ENCODE measurements at places on chromosomes 13 and 19. TPM values are rescaled to one million over a fixed set of nuclear protein-coding genes. Genes with fewer than 3 reads are reported as not detected.

GRCh38 chr19:11784356-11784755 lies 14.0 kb upstream of the ZNF491 start:
- H3K4me1 ChIP-seq = no peaks in the 10 kb centered on the region
- DNase-seq = no peak
- no peak overlapping the region for H3K4me3 ChIP-seq
- H3K27me3 ChIP-seq = peaks cover 2% of the 10 kb centered on the region

DNA sequence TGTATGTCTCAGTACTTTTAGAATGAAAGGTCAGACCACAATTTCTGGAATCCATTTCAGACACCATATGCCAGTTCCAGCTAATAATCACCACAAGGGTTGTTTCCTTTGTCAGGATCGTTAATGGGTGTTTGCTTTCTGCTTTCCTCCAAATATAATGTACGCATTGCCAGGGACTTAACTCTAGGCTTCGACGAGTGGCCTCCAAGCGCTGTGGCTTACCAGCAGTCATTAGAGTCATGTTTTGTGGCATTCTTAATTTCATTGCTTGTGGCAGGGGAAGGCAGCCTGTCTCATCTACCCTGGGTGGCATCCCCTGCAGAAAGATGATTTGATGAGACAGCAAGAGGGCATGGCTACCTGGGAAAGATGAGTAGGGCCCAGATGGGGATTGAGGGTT lies 22.5 kb downstream of the SAFB start:
- no peaks in the 10 kb centered on the region for H3K27me3 ChIP-seq
- H3K4me1 ChIP-seq = peaks cover 5% of the 10 kb centered on the region
- peaks cover 63% of the 10 kb centered on the region for H3K36me3 ChIP-seq
- H3K27ac ChIP-seq = no peak overlapping the region
- no peak for DNase-seq
- no peak overlapping the region for H3K4me3 ChIP-seq

GRCh38 chr13:23443110-23443509 lies 9.6 kb upstream of the SACS start:
- no peak overlapping the region for H3K27ac ChIP-seq
- no peaks in the 10 kb centered on the region for H3K27me3 ChIP-seq
- no peak for DNase-seq
- H3K36me3 ChIP-seq = no peaks in the 10 kb centered on the region
- H3K4me3 ChIP-seq = no peak overlapping the region

GRCh38 chr19:42422092-42422900 lies 4.9 kb downstream of the LIPE start:
- no peak for DNase-seq
- H3K27me3 ChIP-seq = no peaks in the 10 kb centered on the region
- H3K27ac ChIP-seq = peak overlapping the region; percentile 98
- peaks cover 4% of the 10 kb centered on the region for H3K36me3 ChIP-seq
- H3K4me3 ChIP-seq = peak overlapping the region; percentile 99

DNA sequence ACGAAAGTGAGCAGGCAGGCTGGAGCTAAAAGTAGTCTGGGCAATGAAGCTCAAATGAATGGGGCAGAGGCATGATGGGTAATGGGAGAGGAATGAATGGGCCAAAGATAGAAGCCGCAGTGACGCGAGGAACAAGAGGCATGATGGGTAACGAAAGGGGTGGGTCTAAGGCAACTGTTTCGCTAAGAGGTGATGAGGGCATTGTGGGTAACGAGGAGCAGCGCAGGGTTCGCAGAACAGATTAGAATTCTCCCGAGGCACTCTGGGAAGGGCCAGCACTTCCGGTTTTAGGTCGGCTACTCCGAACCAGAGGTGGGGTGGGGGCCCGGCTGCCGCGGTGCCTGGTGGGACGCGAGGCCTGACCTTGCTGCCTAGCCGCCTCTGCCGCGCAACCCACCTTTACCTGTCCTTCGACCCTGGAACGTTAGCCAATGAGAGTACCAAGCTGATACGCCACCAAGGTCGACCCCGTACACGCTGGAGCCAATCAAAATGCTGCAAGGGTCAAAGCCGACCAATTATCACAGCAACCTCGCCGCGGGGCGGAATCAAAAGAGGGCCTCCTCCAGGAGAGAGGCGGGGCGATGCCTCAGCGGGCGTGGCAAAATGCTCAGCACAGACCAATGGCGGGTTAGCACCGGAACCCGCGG lies 563 bp upstream of the TOMM40 start:
- peak overlapping the region; percentile 96 for H3K27ac ChIP-seq
- H3K36me3 ChIP-seq = peaks cover 26% of the 10 kb centered on the region
- peak; percentile 100 for DNase-seq
- peaks cover 30% of the 10 kb centered on the region for H3K4me1 ChIP-seq
- peak overlapping the region; percentile 86 for H3K4me3 ChIP-seq

DNA sequence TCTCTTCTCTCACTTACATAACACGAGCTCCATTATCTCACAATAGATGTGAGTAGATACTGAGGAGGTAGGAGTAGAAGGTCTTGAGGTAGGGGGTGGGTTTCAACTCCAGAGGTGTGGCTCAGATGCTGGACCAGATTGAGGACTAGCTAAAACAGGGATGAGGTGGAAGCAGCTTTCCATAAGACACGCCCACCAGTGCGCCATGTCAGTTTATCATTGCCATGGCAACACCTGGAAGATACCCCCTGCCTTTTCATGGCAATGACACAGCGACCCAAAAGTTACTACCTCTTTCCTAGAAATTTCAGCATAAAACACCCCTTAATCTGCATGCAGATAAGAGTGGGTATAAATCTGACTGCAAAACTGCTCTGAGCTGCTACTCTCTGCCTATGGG lies 44.1 kb downstream of the KCTD15 start:
- no peaks in the 10 kb centered on the region for H3K4me1 ChIP-seq
- H3K36me3 ChIP-seq = no peaks in the 10 kb centered on the region
- no peak for DNase-seq
- peaks cover 27% of the 10 kb centered on the region for H3K27me3 ChIP-seq
- H3K27ac ChIP-seq = no peak overlapping the region
- no peak overlapping the region for H3K4me3 ChIP-seq

- H3K4me1 ChIP-seq = peaks cover 7% of the 10 kb centered on the region
- peak within 1 kb of the TSS; percentile 93 for H3K4me3 ChIP-seq
- peaks cover 29% of the 10 kb centered on the region for H3K27me3 ChIP-seq
- peak within 1 kb of the TSS; percentile 20 for H3K27ac ChIP-seq
- H3K36me3 ChIP-seq = peaks cover 4% of the 10 kb centered on the region
- peak; percentile 57 for DNase-seq
These were observed at the start of gene NFIX for GRCh38 chr19:12994701-12995595. Gene NFIX (plus strand): TSS chr19:12995475. CDS start chr19:12995838, 363 bp downstream.

GRCh38 chr13:48862572-48862971 lies 113.1 kb upstream of the FNDC3A start:
- no peak overlapping the region for H3K4me3 ChIP-seq
- no peaks in the 10 kb centered on the region for H3K36me3 ChIP-seq
- H3K27ac ChIP-seq = no peak overlapping the region
- DNase-seq = no peak

GRCh38 chr19:1206864-1207450 lies 1.4 kb downstream of the STK11 start:
- peak overlapping the region; percentile 95 for H3K4me3 ChIP-seq
- H3K27me3 ChIP-seq = no peaks in the 10 kb centered on the region
- DNase-seq = peak; percentile 11
- H3K4me1 ChIP-seq = peaks cover 18% of the 10 kb centered on the region
- peaks cover 14% of the 10 kb centered on the region for H3K36me3 ChIP-seq
- peak overlapping the region; percentile 93 for H3K27ac ChIP-seq

Gene CBARP
- total RNA-seq = 1.8 TPM

Gene ERICH4
- total RNA-seq = not detected

Gene REEP6
- 1.4 TPM for total RNA-seq

Gene ZNF69
- total RNA-seq = 0.29 TPM

Data from activated T-helper 1 cell treated with anti-CD3 and anti-CD28 coated beads, Interleukin-12 subunit alpha, Interleukin-12 subunit beta, Interleukin-2, Interleukin-4 antibody, amounts not matched to agents 30 ng/mL and 10 ng/mL and 1 ng/mL, durations not matched to agents 14 hours and 24 hours and 36 hours (primary cell).